Activated effector memory CD4-positive, alpha-beta T cell treated with anti-CD3 and anti-CD28 coated beads, Interleukin-2, amount 50 U/mL, for 16 hours (primary cell): ENCODE measurements at places on chromosomes 5 and 9.
A peak's percentile ranks its signal among the peaks of the same experiment; 100 is the strongest.

- DNase-seq, result no peak
Measured at GRCh38 chr9:123997665-123998277, 13.8 kb upstream of the LHX2 start.

GRCh38 chr9:116355153-116355921 is 201.7 kb downstream of the PAPPA start:
- DNase-seq, result no peak

DNA sequence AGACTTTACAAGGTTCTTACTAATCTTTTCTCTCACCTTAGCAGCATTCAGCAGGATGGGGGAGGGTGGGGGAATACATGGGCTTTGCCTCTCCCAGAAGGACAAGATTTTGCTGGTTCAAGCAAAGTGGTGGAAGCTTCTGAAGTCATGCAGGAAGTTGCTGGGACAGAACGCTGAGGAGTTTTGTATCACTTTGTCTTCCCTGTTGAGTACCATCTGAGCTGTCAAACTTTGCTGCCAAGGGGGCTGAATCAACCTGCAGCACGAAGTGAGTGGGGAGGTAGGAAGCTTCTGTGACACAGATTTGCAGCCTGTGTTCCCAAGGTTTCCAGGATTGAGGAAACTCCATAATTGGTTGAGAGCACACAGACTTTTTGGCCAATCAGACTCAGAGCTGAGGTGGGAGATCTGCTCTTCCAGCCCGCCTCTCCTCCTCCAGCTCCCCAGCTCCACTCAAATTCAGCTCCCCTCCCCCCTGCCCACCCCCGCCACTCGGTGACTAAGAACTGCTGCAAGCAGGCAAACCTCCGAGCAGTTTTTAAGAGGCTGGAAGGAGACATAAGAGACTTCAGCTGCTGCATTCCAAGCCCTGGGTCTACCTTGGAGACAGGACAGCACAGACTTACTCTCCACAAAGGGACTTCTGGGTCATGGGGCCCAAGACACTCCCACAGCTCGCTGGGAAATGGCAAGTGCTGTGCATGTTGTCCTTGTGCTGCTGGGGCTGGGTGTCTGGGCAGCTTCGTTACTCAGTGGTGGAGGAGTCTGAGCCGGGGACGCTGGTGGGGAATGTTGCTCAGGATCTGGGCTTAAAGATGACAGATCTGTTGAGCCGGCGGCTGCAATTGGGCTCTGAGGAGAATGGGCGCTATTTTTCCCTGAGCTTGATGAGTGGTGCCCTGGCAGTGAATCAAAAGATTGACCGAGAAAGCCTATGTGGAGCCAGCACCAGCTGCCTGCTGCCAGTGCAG is at the start of gene PCDHGC5:
PCDHGC5 (plus strand) TSS at position 491 of the 971 bp plus-strand sequence; CDS start at position 651, 160 bp downstream.
- no peak for DNase-seq

- DNase-seq, result no peak
Measured at GRCh38 chr5:175025077-175025476, 300.7 kb downstream of the MSX2 start.

DNA sequence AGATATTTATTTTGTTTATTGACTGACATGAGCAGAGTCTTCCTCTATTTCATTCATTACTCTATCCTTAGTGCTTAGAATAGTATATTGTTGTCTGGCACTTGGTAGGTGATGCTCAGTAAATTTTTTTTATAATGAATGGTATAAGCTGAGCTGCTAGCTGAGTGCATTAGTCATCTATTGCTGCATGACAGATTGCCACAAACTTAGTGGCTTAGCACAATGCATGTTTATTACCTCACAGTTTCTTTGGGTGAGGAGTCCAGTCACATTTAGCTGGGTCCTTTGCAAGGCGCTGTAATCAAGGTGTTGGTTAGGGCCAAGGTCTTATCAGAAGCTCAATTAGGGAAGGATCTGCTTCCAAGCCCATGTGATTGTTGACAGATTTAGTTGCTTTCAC is 23.1 kb downstream of the SMAD5 start:
- no peak for DNase-seq

- no peak for DNase-seq
Measured at GRCh38 chr5:30930736-30931135, 262.8 kb upstream of the CDH6 start.

GRCh38 chr5:151096001-151096373 is 15.2 kb upstream of the TNIP1 start:
- no peak for DNase-seq

DNA sequence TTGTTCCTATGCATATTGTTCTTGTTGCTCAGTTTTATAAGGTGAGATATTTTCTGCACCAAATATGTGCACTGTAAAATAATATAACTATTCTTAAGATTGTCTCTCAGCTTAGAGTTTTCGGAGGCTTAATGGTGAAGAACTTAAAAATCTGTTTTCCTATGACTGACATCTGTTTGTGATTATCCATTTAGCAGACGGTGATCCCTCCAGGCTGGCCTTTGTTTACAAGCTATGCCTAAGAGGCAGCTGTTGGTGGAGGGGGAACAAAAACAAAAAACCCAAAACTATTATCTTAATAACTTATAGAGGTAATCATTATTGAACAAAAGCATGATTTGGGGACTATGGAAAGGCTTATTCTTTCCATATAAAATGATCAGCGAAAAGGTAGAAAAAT is 658 bp downstream of the PDCD1LG2 start:
- no peak for DNase-seq

DNA sequence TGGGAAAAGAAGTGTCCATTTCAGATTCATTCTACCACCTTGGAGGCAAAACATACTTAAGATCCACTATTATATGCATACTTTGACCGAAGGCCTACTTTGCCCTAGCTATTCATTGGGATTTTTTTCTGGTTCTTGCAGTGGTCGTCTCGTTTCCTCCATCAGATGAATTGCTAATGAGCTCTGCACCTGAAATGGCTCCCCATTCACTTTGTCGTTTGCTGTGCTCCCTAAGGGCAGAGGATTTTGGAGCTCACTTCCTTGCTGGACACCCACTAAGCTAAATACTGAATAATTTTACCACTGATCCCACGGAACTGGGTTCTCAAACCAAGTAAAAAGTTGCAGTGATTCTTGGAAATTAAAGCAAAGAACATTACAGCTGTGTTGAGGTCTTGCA is 1.9 kb downstream of the KDM3B start:
- DNase-seq, result no peak

DNA sequence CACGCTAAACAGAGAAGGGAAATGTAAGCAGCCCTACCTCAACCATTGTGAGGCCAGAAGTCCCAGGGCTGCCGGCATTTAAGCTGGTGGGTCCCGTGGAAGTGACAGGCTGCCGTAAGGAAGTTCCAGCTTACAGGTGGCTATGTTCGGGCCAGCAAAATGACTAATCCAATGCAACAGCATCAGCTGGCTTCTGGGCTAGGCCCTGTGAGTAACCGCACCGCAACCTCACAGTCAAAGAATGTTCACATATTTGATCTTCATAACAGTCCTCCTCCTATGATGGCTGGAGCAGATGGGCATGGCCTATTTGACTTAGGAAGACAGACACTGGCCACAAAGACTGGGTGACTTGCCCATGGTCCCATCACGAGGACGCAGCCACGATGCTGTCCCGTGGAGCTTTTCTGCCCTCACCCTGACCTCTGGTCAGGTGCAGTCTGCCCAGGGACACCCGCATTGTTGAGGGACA is 88.2 kb downstream of the LIFR start:
- no peak for DNase-seq

GRCh38 chr5:124935065-124935464 is 188.6 kb upstream of the ZNF608 start:
- DNase-seq, result no peak

DNA sequence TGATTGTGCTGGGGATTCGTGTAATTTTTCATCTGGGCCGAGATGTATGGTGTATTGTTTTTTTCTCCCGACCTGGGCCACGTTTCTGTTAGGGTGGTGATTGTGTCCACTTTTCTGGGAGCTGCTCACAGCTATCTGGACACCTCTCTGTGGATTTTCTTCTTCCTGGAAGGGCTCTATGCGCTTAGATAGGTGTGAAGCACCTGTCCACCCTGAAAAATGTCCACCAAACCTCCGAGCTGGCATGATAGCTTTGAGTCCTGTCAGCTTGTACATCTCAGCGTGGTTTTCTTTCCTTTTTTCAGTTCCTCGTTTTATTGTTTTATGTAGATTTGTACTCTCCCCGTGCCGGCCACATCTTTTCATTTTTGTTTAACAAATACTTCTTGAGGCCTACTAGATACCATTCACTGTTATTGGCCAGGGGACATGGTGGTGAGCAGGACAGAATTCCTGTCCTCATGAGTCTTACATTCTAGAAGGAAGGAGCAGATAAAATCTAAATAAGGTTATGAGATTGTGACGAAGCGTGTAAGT is 1.1 kb downstream of the UGCG start:
- DNase-seq, result no peak

GRCh38 chr9:92794426-92794825 is 29.8 kb upstream of the BICD2 start:
- no peak for DNase-seq

DNA sequence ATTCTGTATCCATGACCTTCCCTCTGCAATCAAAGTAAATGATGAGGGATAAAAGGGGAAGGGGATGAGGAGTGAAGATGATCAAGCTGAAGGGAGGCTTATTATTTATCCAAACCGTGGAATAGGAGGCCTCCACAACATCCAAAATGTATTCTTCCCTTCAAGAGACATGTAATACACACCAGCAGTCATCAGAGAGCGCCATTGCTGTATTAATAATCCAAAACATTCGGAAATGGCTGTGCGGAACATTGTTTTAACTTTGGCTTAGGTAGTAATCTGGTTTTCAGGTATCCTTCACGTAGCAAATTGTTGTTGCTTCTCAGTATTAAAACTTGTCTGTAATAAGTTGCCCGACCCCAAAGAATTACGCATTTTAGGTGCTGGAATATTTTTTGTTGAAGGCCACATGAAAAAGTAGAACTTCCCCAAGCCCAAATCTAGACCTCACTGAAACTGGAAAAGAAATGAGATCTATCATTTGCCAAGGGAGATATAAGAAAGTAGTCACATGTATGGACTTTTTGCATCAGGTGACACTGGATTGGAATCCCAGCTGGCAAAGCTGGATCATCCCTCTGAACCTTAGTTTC is 2.6 kb upstream of the BOD1 start:
- peak; percentile 66 for DNase-seq

DNA sequence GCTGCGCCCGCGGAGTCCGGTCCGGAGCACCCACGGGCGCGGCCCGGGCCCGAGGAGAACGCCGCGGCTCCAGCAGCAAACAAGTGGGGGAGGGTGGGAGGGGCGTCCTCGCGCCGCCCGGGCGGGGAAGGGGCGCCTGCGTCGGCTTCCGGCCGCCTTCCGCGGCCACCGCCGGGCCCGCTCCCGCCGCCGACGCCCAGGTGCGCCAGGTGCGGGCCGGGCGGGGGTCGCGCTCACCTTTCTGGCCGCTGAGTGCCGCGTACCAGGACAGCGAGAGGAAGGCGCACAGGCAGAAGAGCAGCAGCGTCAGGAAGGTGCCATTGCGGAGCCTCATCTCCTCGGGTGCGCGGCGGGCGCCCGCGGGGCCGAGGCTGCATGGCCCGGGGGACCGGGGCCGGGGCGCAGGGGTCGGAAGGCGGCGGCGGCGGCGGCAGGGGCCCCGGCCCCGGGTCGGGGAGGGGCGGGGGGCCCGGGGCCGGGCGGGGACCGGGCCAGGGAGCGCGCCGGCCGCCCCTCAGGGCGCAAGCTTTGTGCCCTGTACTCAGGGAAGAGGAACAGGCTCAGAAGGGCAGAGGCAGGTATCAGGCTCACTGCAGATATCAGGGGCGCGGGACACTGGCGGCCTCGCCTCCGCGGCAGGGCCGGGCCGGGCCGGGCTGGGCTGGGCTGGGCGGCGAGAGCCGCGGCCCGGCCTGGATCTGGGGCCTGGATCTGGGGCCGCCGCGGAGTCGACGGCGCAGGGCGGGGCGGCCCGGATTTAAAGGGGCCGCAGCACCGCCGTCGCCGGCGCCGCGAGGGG is at the start of gene MGAT4B:
MGAT4B (minus strand) TSS at position 617 of the 799 bp plus-strand sequence; CDS start at position 334, 283 bp downstream.
- DNase-seq, result peak; percentile 87

DNA sequence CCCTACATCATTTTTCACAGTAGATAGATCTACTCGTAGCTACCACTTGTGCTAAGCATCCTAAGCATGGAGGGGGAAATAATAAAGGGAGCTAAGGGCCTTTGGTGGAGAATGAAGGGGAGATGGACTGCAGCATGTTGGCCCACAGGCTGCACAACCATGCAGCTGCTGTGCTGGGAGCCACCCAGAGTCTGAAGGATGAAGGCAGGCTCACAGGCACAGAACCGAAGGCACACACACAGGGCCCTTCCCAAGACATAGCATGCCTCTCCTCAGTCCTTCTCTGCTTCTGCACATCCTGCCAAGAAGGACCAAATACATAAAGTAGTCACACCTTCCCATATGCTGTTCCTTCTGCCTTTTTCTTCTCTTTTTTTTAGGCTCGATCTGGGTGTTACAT is 6.6 kb downstream of the FAM193B start:
- no peak for DNase-seq

- no peak for DNase-seq
Measured at GRCh38 chr5:165775111-165775510, 2269.7 kb downstream of the MAT2B start.

DNA sequence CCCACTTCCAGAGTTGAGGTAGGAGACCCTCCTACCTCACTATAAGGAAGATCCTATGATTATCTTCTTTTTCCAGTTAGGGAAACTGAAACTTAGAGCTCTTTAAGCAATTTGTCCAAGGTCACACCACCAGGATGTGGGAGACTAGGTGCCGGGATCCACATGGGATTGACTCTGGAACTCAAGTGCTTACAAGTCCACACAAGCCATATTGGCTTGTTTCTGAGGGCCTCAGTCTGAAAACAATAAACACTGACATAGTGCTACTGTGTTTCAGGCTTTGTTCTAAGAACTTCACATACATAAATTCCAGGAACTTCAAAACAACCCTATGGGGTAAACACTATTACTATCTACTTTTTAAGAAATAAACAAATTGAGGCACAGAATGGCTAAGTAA is 481.3 kb downstream of the ZSWIM6 start:
- no peak for DNase-seq

DNA sequence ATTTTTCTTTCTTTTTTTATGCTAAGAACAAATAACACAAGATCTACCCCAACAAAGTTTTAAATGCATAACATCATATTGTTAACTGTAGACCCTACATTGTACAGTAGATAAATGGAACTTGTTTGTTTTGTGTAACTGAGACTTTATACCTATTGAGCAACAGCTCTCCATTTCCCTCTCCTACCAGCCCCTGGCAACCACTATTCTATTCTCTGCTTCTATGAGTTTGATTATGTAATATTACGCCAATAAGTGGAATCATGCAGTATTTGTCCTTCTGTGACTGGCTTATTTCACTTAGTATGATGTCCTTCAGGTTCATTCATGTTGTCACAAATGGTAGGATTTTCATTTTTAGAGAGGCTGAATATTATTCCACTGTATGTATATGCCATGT is 308.2 kb upstream of the PRR16 start:
- no peak for DNase-seq

GRCh38 chr5:17212996-17213395 is 4.4 kb upstream of the BASP1 start:
- no peak for DNase-seq

DNA sequence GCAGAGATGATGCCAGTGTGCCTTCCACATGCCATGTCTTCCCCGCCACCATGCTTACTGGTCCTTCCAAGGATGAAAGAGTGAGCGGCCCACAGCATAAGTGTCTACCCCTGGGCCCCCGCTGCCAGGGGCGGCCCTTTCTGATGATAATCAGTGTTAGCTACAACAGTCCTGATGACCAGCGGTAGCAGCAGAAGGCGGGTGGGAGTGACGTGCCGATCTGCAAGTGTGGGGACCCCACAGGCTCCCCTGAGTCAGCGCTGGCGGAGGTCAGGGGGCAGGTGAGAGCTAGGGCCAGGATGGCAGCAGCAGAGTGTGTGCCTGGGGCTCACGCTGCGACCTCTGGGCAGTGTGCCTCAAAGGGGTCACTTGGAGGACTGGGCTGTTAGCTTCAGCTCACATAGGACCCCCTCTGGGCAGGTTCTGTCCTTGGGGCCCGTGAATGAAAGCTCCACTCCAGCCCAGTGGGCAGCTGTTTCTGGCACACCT is 80.4 kb downstream of the HMCN2 start:
- no peak for DNase-seq
